ENCODE measurements at places on chromosomes 3 and 15.

GRCh38 chr3:7962301-7962700, 539.3 kb upstream of the LMCD1 start:
- no peak for DNase-seq

- no peak for DNase-seq
Measured at GRCh38 chr3:182906036-182906435, 74.3 kb downstream of the DCUN1D1 start.

GRCh38 chr3:19888428-19889152, 45.4 kb downstream of the EFHB start:
- no peak for DNase-seq

GRCh38 chr3:141690431-141691072, 47.5 kb upstream of the RNF7 start:
- no peak for DNase-seq

- no peak for DNase-seq
Measured at GRCh38 chr15:76117181-76117580, 57.4 kb downstream of the TMEM266 start.

DNA sequence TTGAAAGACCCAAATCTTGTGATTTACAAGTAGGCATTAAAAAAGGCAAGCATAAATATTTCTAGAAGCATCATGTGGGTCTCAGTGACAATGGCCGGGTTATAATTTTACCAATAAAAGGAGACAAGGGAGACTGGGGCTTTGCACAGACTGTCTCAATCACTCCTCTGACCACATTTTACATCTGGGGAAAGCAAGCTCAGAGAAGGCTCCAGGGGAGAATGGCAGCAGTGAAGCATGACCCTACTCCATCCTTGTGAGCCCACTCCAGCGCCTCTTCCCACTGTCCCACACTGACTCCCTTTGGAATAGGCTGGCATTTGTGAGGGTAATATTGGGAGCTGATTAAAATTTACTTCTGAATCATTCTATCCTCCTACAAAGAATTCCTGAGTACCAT, 61.8 kb downstream of the SATB1 start:
- no peak for DNase-seq
